Right atrium auricular region (tissue), 2 donors: ENCODE measurements at places on chromosomes 5 and 9. TPM values are rescaled to one million over a fixed set of nuclear protein-coding genes. Genes with fewer than 3 reads are reported as not detected.

- no peak for DNase-seq
- H3K36me3 ChIP-seq = no peaks in the 10 kb centered on the region
- no peaks in the 10 kb centered on the region for H3K4me1 ChIP-seq
- H3K27ac ChIP-seq = no peak overlapping the region
- no peaks in the 10 kb centered on the region for H3K27me3 ChIP-seq
- no peak overlapping the region for H3K4me3 ChIP-seq
These were observed 367.4 kb downstream of the KIAA0825 start for GRCh38 chr5:94250985-94251384.

DNA sequence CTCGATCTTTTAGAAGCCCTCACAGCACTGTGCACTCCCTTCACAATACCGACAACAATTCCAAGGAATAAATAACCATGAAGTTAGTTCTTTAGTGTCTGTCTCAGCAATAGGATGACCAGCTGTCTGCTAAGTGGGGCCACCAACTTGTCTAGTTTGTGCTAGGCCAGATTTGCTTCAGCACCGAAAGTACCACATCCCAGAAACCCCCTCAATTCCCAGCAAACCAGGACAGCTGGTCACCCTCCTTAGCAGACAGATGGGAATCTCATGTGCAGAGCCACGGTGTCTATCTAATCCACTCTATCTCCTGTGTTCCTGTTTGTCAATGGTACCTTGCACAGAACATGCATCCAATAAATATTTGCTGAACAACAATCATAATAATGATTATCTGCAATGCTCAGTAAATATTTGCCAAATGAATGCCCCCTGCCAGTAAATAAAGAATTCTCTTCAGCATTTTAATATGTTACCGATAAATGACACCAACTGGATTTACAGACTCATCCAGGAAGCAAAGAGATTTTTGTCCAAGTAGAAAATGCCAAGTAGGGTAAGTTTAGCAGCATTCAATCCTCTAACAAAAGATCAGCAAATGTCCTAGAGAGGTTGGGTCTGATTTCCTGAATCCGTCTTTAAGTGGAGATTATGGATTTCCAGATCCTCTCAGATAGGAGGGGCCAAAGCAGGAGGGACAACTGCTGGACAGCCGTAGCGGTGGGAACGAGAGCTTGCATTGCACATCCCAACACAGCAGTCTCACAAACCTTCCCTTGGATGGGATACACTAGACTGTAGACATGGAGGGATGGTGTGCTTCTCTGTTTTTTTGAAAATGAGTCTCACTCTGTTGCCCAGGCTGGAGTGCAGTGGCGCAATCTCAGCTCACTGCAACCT lies 51.9 kb upstream of the ANKRD33B start:
- H3K36me3 ChIP-seq = no peaks in the 10 kb centered on the region
- no peak for DNase-seq
- no peaks in the 10 kb centered on the region for H3K27me3 ChIP-seq
- no peaks in the 10 kb centered on the region for H3K4me1 ChIP-seq
- no peak overlapping the region for H3K27ac ChIP-seq

- H3K36me3 ChIP-seq = no peaks in the 10 kb centered on the region
- H3K4me3 ChIP-seq = no peak overlapping the region
- no peak for DNase-seq
- H3K4me1 ChIP-seq = peaks cover 8% of the 10 kb centered on the region
- H3K27me3 ChIP-seq = no peaks in the 10 kb centered on the region
These were observed 20.3 kb downstream of the WHRN start for GRCh38 chr9:114484854-114485443.

DNA sequence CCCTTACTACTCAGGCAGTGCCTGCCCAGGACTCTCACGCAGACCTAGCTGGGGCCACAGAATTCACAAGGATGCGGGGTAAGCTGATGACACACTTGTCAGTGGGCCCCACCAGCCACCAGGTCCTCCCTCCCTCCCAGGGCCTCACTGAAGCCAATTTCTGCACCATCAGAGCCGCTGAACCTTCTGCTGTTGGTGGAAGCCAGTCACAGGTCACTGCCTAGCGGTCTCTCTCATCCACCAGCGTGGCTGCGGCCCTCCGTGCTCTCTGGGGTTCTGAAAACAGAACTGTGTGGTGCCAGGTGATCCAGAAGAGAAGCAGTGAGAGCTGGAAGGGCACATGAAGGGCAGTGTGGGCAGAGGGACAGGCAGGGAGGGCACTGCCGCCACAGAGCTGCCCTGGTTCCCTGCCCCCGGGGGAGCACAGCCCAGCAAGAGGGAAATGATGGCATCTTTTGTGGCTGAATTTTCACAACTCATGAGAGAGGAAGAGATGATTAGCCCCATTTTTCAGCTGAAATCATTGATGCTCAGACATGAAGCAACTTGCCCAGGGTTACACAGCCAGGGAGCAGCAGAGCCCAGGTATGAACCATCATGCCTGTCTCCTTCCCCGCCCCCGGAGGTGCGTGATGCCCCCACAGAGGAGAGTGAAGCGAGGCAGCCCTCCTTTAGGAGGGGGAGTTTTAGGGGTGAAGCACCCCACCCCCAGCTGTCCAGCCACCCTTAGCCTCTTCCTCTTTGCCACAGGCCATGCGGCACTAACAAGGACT lies 41.4 kb upstream of the CPLX2 start:
- no peaks in the 10 kb centered on the region for H3K4me1 ChIP-seq
- H3K36me3 ChIP-seq = no peaks in the 10 kb centered on the region
- DNase-seq = no peak
- H3K27me3 ChIP-seq = no peaks in the 10 kb centered on the region

DNA sequence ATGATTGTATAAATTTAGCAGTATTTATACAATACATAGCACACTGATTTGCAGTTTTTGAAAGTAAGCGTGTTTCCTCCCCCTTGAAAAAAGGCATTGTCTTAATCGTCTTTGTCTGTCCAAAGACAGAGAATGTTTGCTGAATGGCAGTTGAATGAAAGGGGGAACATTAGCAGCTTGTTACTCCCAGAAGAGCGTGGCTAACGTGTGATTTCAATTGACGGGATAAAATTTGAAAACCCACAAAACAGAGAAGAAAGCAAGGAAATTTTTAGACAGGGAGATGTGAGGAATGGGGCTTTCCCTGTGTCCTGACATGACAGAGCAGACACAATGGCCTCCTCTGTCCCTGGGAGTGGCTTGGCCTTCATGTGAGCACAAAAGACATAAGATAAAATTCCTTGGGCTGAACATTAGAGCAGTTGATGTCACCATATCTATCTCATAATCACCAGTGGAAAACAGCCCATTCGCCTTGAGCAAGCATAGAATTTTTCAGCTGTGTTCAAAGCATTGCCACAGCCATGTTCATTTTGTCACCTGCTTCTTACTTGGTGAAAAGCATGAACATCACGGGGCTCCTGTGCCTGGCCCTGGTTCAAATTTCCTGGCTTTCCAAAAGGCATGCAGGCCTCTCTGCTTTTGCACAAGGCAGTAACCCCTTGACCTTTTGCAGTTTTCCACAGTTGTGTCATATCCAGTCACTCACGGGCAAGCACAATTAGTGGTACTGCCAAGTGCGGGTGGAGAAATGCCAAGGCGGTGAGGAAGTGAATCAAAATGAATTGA lies 126.9 kb downstream of the TLE1 start:
- H3K4me1 ChIP-seq = peaks cover 10% of the 10 kb centered on the region
- DNase-seq = peak; percentile 84
- no peak overlapping the region for H3K27ac ChIP-seq
- no peaks in the 10 kb centered on the region for H3K27me3 ChIP-seq
- no peak overlapping the region for H3K4me3 ChIP-seq
- no peaks in the 10 kb centered on the region for H3K36me3 ChIP-seq

GRCh38 chr9:102000956-102001355 lies 262.5 kb upstream of the GRIN3A start:
- H3K36me3 ChIP-seq = no peaks in the 10 kb centered on the region
- no peaks in the 10 kb centered on the region for H3K4me1 ChIP-seq
- H3K4me3 ChIP-seq = no peak overlapping the region
- H3K27ac ChIP-seq = no peak overlapping the region
- H3K27me3 ChIP-seq = no peaks in the 10 kb centered on the region
- DNase-seq = no peak

GRCh38 chr9:95831810-95832209 lies 43.7 kb upstream of the ERCC6L2 start:
- no peaks in the 10 kb centered on the region for H3K36me3 ChIP-seq
- no peaks in the 10 kb centered on the region for H3K4me1 ChIP-seq
- no peak overlapping the region for H3K27ac ChIP-seq

- H3K4me3 ChIP-seq = no peak overlapping the region
- DNase-seq = no peak
- H3K36me3 ChIP-seq = no peaks in the 10 kb centered on the region
- H3K27ac ChIP-seq = no peak overlapping the region
- H3K27me3 ChIP-seq = no peaks in the 10 kb centered on the region
- peaks cover 38% of the 10 kb centered on the region for H3K4me1 ChIP-seq
These were observed 307.3 kb upstream of the MPDZ start for GRCh38 chr9:13586587-13587374.

DNA sequence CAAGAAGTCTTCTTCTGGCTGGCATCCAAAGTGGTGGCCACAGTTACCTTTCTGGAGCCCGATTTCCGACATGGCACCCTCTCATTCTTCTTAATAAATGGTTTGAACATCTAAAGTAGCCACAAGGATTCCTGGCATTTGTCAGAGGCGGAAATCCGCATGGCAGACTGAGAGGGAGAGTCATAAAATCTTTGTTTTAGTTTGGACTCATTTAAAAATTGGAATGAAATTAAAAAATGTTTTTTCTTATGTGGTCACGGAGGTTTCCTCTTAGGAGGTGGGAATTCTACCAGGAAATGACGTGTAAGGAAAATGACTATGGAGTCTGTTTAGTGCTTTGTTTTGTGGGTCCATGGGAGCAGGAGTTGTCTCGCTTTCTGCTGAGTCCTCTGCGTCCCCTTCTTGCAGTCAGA lies 133.0 kb upstream of the PTCH1 start:
- no peak overlapping the region for H3K4me3 ChIP-seq
- DNase-seq = no peak
- H3K27ac ChIP-seq = no peak overlapping the region
- no peaks in the 10 kb centered on the region for H3K4me1 ChIP-seq
- no peaks in the 10 kb centered on the region for H3K36me3 ChIP-seq

GRCh38 chr5:123673107-123673506 lies 161.1 kb downstream of the CSNK1G3 start:
- H3K4me3 ChIP-seq = no peak overlapping the region
- H3K36me3 ChIP-seq = no peaks in the 10 kb centered on the region
- H3K4me1 ChIP-seq = peaks cover 13% of the 10 kb centered on the region
- H3K27ac ChIP-seq = peak overlapping the region; percentile 54
- DNase-seq = no peak

GRCh38 chr9:137145731-137146526 lies 7.0 kb downstream of the GRIN1 start:
- H3K4me1 ChIP-seq = no peaks in the 10 kb centered on the region
- no peak overlapping the region for H3K27ac ChIP-seq
- no peaks in the 10 kb centered on the region for H3K27me3 ChIP-seq
- H3K36me3 ChIP-seq = no peaks in the 10 kb centered on the region
- H3K4me3 ChIP-seq = no peak overlapping the region
- DNase-seq = no peak

GRCh38 chr9:127837346-127837745 lies 17.1 kb downstream of the ENG start:
- no peaks in the 10 kb centered on the region for H3K27me3 ChIP-seq
- no peak for DNase-seq
- peak overlapping the region; percentile 90 for H3K27ac ChIP-seq
- H3K36me3 ChIP-seq = peaks cover 23% of the 10 kb centered on the region
- no peaks in the 10 kb centered on the region for H3K4me1 ChIP-seq
- H3K4me3 ChIP-seq = no peak overlapping the region

GRCh38 chr5:124264499-124264898 lies 481.9 kb downstream of the ZNF608 start:
- no peaks in the 10 kb centered on the region for H3K36me3 ChIP-seq
- H3K27me3 ChIP-seq = no peaks in the 10 kb centered on the region
- H3K4me3 ChIP-seq = no peak overlapping the region
- H3K27ac ChIP-seq = no peak overlapping the region
- DNase-seq = no peak

DNA sequence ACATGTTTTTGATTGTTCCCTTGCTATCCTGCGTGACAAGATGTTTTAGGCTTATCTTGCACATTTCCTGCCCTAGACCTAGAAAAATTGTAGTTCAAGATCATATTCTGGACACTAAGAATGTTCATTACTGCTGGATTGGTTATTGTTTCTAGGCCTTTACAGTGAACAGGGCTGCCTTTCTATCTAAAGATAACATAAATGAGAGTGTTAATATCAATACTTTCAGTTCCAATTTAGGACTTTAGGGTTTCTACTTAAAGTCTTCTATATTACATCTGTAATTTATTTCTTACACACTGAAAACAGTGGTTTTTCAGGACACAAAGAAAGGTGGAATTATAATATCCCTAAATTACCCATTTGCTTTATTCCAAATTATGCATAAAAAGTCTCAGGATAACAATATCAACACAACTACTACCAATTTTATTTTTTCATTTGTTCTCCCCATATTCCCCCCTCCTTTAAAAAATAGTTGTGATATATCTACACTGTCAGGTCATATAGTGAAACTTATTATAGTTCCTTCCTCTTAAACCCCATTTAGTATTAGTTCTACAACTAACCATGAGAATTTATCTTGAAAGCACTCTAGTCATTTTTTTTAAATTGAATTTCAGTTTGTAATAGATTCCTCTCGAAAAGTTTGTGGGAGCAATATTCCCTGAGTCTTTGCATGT lies 293.9 kb upstream of the RIOK2 start:
- H3K4me1 ChIP-seq = no peaks in the 10 kb centered on the region
- H3K27me3 ChIP-seq = no peaks in the 10 kb centered on the region
- no peaks in the 10 kb centered on the region for H3K36me3 ChIP-seq

DNA sequence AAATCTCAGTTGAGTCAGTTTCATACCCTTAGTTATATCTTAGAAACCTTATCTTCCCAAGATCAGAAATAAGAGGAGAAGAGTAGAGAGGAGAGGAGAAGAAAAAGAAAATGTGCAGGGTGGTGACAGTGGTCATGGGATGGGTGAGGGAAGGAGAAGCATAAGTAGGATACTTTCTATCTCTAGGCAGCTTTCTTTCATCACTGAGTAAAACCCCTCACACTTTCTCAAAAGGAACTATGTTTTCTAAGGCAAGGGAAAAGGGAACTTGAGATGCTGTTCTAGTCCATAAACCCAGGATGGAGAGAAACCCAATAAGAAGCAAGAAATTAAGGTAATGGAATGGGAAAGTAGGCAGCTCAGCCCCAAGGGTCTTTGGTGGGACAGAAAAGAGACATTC lies 225.3 kb downstream of the MCTP1 start:
- H3K27me3 ChIP-seq = no peaks in the 10 kb centered on the region
- no peaks in the 10 kb centered on the region for H3K36me3 ChIP-seq
- H3K4me3 ChIP-seq = no peak overlapping the region

The BTNL3 gene
- not detected for total RNA-seq

The CACFD1 gene
- total RNA-seq = 12.4 TPM

The PCDHGB2 gene
- total RNA-seq = 6.7 TPM

The MARCOL gene
- total RNA-seq = not detected

The TLN1 gene
- total RNA-seq = 370 TPM

The GLDC gene
- total RNA-seq = 0.39 TPM

The ENHO gene
- not detected for total RNA-seq

The KIF27 gene
- 4.3 TPM for total RNA-seq

The CENPK gene
- not detected for total RNA-seq

The GFI1B gene
- total RNA-seq = not detected

The ALDH1B1 gene
- total RNA-seq = 32.0 TPM

The GNAQ gene
- 17.8 TPM for total RNA-seq
